ENCODE measurements at places on chromosomes 16 and 17. TPM values are rescaled to one million over a fixed set of nuclear protein-coding genes. Genes with fewer than 3 reads are reported as not detected.

DNA sequence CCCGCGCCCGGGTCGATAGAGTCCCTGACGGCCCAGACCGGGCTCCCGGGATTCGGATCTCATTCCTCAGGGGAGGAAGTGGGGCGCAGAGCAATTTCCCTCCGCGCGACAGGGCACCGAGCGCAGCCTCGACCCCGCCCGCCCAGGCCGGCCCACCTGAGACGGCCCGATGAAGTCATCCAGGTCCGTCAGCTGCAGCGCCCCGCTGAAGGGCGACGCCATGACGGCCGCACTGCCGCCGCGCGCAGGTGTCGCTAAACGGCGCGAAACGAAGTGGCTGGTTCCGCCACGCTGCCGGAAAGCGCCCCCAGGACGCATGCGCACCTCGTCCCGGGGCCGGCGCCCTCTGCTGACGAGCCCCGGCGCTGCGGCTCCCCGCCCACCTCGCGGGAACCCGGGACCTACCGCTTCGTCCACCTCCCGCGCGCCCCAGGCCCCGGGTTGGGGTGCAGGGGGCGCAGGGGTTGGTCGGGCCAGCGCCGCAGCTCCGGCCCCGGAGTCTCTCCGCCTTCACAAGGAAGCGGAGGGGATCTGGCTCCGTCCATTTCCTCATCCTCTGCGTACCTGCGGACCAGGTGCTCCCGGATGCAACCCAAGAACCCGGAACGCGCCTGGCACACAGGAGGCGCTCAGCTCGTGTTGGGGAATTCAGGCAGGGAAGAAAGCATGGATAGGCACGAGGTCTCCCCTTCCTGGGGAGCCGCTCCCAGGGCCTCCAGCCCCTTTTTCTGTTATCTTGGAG, at the start of gene CIAO3:
Gene CIAO3, minus strand, starts transcription at position 234 of the 742 bp plus-strand sequence. Its CDS starts 12 bp downstream, at position 222.
- peak; percentile 100 for DNase-seq

TBC1D3H gene
- total RNA-seq, result not detected

DNA sequence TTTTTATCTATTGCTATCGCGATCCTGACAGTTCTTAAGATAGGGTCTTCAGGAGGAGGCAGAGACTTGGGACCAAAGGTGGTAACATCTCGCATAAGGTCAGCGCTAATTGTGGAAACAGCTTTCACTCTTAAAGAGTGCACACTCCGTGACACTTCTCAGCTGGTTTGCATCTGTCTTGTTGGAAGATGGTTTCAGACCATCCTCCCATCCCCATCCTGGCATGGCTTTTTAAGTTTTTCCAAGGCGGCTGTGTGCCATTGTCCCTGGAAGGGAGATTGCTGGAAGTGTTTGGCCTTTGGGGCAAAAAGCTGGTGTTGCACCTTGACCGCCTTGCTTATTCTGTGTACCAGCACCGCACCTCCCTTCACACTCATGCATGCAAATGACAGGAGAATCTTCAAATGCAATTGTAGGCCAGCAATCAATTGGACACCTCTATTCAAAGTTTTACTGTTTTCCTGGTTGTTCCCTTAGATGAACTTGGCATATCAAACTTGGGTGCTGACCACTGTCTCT, 1.5 kb downstream of the SOCS7 start:
- DNase-seq, result no peak

GRCh38 chr17:50198026-50198669, 3.3 kb downstream of the COL1A1 start:
- peak; percentile 89 for DNase-seq

DNA sequence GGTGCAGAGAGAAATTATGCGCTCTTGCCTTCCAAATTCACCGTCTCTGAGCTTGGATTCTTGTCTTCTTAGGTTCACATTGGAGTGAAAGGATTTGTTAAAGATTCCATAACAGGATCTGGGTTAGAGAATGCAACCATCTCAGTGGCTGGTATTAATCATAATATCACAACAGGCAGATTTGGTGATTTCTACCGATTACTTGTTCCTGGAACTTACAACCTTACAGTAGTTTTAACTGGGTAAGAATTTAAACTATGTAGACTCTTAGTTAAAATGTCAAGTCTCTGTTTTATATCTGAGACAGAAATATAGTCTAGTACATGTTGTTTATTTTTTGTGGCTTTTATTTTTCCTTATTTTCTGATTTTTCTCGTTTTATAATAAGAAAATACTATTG, 42.9 kb downstream of the CPD start:
- DNase-seq, result no peak

AATK gene
- total RNA-seq, result under 0.01 TPM

GRCh38 chr16:74942566-74942965, 42.4 kb downstream of the WDR59 start:
- DNase-seq, result no peak

ASPA gene
- total RNA-seq, result 0.36 TPM

DNA sequence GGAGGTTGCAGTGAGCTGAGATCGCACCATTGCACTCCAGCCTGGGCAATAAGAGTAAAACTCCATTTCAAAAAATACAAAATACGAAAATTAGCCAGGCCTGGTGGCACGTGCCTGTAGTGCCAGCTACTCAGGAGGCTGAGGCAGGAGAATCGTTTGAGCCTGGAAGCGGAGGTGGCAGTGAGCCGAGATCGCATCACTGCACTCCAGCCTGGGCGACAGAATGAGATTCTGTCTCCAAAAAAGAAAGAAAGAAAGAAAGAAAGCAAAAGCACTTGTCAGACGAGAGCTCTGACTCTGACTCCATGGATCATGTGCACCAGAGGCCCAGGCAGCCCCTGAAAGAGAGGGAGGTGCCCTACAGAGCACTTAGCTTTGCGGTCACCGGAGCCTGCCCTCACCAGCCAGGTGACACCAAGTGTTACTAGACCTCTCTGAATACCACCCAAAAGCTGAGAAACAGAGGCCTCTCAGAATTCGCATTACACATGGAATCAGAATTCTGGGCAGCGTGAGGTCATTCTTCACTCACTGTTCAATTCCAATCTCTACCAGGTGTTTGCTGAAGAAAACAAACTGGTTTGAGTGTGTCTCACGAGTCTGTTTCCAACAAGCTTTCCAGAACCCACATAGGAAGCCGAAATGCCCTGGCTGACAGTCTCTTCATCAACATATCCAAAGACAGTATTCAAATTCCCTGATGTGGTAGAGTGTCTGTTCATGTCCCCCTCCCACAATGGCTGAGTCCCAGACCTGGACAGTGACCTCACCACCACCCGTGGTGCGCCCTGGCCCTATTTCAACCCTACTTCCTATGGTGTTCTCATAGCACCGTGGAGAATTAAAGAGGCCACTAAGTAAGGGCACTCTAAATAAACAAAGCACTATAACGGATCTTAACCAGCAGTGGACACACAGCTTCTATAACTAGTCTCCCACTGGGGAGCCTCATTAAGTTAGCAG, 1.5 kb downstream of the FLCN start:
- peak; percentile 82 for DNase-seq

- DNase-seq, result no peak
Observed at GRCh38 chr17:61053469-61053868, 346.2 kb upstream of the TBX2 start.

DNA sequence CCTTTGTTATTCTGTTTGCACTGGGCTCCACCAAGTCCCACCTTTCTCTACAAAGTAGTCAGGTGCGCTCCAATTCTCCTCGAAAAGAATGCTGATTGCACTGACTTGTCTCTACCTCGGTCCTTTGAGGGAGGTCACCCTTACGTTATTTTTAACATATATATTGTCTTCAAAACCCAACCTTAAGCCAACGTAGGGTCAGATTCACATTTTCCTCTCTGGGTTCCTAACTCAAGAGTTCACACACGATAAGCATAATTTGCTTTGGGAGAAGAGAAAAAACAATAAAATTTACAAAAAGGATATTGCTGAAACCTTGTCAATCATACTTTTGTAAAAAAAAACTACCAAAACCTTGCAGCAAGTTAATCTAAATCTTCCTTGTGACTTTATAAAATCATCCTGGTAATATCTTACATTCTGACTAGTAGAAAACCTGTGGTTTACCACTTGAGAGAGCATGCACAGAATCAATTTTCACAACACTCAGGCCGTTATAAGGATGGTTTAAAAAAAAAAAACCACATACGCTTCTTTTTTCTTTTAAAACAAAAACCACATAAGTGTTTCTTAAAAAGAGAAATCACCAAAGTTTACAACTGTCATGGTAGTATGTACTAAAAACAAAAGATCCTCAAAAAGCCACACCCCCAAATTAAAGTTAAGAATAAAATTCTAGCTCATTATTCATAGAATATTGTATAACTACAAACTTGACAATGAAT, 72.2 kb upstream of the TRAP1 start:
- DNase-seq, result no peak

- no peak for DNase-seq
Observed at GRCh38 chr17:74531231-74531761, at the start of gene CD300LB. CD300LB (minus strand) TSS chr17:74531475; CDS start chr17:74531350, 125 bp downstream.

NFATC2IP gene
- total RNA-seq, result 18.1 TPM

DNA sequence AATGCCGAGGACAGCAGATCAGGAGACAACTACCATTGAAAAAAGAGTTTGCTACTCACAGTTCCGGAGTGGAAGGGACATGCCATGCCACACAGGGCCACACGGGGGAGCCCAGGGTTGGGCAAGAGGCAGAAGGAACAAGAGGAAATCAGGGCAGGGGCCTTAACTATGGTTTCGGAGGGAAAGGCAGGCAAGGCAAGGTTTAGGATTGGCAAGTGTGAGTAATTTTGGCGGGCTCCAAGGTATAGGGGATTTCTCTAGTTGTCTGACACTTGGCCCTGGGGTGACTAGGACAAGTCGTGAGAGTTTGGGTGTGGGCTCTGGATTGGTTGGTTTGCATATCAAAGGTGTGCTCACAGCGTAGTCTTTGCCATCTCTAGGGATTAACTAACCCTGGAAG, 27.0 kb upstream of the NTN1 start:
- DNase-seq, result peak; percentile 74

- no peak for DNase-seq
Observed at GRCh38 chr16:35631261-35631945, 2172.0 kb downstream of the TP53TG3F start.

- DNase-seq, result peak; percentile 62
Observed at GRCh38 chr17:72378414-72379390, 257.9 kb downstream of the SOX9 start.

BEAN1 gene
- 0.29 TPM for total RNA-seq

DNA sequence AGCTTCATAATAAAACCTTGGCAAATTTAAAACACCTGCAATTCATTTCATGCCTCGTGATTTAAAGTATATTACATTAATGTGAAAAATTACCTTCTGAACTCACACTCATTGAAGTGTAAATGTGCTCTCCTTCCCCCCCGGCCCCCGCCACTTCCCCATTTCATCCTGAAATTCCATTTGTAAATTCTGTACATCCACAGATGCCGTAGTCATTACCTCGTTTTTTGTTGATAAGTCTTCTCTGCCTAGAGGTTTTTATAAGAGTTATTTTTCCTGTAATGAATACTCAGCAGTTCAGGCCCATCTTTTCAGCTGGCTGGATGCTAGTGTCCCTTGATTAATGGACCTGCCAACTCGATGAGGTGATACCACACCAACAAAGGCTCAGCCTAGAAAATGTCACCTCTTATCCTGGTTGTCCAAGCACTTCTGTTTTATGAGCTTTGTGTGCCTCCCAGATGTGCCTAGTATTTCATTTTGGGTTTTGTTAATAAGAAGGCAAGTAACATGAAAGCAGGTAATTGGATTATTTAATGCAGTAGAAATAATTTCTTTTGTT, 64.8 kb upstream of the KIFC3 start:
- no peak for DNase-seq

C1QL1 gene
- not detected for total RNA-seq

DNA sequence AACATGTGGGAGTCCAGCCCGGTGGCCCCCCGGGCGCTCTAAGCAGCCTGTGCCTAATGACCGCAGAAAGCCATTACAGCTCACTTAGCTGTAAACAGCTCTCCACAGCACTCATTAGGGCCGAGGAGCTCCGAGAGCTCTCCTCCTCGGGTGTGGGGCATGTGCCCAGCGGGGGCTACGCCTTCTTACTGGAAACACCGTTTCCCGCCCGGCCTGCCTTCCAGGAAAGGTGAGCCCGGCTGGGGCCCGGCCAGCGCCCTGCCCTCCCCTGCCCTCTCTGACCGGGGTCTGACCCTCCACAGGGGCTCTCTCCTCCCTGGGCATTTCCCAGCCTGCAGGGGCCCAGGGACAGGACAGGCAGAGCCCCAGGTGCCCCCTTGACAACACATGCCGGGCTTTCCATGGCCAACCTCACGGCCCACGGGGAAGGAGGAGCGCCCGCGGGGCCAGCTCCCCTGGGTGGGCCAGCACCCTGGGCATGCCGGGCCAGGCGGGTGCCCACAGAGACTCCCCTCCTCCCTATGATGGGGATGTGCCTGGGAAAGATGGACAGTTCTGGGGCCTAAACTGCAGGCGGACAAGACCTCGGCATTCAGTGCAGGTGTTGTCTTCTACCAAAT, 72.6 kb downstream of the SDK2 start:
- DNase-seq, result peak; percentile 27

- DNase-seq, result peak; percentile 83
Observed at GRCh38 chr16:2686912-2687507, 4.7 kb downstream of the KCTD5 start.

DNA sequence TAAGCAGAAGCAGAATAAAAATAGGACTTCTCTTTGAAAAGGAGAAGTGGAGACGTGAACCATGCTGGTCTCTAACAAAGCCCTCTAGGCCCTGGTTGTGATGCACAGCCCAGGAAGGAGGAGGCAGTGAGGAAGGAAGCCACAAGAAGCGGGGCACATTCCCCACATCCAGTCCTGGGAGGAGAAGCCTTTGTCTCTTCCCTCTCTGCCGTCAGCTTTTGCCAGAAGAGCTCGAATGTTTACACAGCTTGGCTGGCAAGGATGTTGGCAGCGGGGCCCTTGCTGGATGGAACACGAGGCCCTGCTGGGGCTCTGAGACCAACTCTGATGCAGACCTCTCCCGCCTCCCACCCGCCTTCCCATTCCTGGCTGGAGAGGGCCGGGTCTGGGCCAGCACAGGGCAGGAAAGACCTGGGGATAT, 91.3 kb downstream of the MAF start:
- no peak for DNase-seq

DNA sequence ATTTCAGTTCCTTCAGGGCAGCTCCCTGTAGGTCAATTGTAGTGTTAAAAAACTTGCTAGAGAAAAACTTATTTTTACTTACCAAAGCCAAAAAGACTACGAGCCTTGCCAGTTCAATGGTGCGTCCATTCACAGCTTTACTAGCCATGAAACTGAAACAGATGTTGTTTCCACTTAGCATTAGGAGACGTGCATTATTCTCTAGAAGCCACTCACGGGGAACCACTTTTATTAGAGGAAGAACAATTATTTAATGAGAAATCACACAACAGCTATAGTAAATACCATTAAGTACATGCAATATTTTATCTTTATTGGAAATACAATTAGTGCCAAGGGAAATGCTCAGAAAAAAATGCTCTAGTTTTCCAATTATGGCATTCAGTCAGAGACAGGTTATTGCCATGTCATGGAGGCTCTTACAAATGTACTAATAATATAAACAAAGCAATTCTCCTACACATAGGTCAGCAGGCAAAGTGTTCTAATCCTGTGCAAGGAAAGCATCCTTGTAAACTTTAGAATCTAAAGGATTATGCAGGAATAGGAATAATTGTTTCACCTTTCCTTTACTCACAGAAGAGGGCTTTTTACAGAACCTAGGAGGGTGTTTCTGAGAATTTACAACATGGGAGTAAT, 17.4 kb downstream of the LASP1NB start:
- no peak for DNase-seq

RCVRN gene
- not detected for total RNA-seq

GRCh38 chr16:68396481-68396880, 51.8 kb downstream of the SMPD3 start:
- no peak for DNase-seq

GRCh38 chr16:11250786-11251524, 5.0 kb downstream of the SOCS1 start:
- DNase-seq, result no peak

ITGAX gene
- under 0.01 TPM for total RNA-seq
